Retinal pigment epithelial cell (primary cell): ENCODE measurements at places on chromosomes 3 and 15.

DNA sequence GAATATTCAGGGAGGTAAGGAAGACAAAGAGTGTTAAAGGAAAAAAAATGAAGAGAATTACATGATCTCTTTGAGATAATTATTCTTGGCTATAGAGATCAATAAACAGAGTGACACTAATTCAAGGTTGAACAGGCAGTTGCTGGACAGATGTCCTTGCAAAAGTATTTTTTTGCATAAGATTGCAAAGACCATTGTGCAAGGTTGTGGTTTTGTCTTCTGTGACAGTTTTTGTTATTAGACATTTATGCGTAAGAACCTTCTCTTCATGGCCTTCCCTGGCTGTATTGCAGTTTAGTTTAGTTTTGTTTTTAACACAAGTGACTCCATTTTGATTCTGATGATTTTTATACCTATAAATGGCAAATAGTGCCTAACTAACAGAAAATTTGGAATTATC lies 682.8 kb upstream of the ARPP21 start:
- no peak for DNase-seq

DNA sequence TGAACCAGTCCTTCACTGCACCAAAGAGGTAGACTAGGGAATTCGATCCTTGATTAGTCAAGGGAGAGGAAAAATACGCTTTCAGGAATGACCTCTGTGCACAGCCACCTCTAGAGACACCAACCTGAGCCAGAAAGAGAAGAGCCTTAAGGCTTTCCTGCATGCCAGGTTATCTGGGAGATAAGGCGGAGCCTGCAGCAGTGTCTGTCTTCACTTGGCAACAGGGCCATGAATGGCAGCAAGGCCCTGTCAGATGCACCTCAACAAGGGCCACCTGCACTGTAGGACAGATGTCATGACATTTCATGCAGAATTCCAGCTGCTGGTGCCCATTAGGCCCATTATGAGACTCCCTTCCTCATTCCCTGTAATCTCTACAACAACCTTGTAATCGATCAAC lies 88.1 kb downstream of the MEX3B start:
- DNase-seq = no peak

GRCh38 chr15:20340331-20340811 lies 201.2 kb downstream of the GOLGA6L6 start:
- no peak for DNase-seq

DNA sequence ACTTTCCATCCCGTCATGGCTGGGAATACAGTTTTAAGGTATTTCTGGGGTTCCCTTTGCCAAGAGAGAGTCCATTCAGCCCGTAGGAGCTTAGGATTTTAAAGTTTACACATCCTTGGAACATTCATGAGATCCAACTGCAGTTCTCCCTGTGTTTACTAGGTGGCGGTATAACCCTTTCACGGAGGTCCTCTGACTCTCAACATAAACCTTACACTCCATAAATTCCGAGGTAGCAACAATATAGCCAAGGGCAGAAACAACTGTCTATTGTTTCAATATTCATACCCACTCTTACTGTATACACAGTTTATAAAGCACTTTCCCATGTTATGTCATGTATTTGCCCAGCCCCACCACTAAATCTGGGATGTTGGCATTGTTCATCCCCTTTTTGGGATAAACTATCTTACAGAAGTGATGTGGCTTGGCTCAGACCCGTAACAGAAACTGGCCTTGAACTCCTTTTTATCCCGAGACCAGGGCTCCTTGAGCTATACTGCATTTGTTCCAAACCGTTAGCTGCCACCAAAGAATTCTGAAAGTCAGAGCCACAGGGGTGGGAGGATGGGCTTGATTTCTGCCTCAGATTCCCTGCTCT lies 69.2 kb upstream of the COL6A5 start:
- peak; percentile 4 for DNase-seq

DNA sequence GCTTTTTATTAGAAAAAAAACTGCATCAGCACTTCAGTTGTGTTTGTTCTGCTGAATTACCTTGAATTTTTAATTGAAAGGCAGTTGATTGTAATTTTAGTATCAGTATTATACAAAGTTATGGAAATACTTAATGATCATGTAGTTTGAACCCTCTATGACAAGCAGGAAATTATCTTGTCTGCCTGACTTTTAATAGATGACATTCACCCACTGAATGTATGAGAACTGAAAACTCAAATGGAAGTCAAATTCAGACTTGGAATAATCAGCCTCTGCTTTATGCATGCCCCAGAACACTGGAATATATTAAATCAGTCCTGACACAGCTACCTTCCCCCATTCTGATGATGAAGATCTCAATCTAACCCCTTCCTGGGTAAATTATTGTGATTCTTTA lies 73.5 kb downstream of the SLC49A4 start:
- DNase-seq = no peak

GRCh38 chr3:128113817-128114794 lies 9.5 kb downstream of the RUVBL1 start:
- no peak for DNase-seq

DNA sequence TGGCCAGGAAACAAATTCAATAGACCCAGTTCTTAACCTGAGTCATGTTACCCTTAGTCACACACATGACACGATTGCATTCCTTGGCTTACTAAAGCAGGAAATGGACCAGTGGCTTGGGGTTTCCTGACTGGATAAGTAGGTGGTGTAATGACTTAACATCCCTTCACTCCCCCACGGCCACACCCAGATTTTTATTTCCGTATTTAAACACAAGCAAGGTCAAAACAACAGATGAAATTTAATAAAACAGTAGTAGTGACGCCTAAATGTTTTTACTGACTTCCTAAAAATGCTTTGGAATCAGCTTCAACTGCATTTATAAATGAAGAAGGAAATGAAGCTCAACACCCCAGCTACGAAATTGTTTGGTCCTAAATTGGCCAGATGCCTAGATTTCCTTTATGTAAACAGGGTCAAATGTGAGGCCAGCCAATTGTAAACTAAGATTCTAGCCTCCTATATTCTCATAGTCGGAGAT lies 324.3 kb downstream of the CHST2 start:
- DNase-seq = peak; percentile 99

GRCh38 chr3:908839-909238 lies 184.0 kb upstream of the CNTN6 start:
- no peak for DNase-seq

DNA sequence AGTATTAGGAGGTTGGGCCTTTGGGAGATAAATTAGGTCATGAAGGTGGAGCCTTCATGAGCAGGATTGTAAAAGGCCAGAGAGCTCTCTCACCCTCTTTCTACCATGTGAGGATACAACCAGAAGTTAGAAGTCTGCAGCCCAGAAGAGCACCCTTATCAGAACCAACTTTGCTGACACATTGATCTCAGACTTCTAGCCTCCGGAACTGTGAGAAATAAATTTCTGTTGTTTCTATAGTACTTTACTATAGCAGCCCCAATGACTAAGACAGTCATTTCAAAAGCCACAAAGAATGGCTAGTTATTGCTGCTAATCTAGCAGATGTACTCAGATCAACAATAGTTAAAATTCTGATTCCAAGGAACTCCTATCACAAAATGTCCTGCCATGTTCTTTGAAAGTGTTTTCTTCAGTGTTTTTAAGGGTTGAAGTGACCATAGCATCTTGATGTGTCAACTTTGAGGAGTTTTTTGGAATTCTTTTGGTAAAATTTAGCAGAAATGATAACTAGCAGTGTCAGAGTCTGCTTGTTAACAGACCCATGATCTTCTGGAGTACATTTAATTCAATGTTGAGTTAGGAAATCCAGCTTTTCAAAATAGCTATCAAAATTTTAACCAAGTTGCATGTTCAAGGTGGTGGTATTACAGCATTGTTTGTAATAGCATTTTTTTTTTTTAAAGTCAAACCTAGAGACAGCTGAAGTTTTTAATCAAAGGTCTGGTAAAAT lies 10.3 kb downstream of the DZIP3 start:
- no peak for DNase-seq
